LoVo (cell line): ENCODE measurements at places on chromosomes 1 and 21.

DNA sequence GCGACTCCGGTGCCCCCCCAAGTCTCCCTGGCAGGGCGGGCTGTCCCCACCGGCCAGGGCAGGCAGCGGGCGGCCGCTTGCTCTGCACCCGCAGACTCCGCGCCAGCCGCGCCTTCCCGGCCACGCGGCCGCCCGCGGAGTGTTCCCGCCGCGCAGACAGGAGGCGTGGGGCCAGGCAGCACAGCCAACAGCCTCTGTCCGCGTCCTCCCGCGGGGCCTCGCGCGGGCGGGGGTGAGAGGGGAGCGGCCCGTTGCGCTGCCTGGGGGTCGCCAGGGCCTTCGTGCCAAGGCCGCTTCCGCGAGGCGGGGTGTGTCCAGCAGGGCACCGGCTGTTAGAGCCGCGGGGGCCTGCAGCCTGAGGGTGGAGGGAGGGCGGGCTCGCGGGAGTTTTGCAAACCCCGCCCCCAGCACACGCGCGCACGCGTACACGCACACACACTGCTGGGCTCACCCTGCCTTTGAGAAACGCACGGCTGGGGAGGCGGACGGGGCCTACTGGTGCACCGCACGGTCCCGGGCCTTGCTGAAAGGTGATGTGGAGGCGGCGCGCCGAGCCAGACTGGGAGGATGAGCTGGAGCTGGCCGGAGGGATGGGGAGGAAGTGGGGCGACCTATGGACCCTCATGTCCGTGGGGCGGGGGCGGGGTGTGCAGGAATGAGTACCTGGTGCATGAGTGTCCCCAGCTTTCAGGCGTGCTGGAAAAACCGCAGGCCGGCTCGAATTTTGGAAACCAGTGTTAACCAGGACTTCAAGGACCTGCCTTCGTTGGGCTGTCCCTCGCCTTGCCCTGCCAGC lies 41.5 kb downstream of the KIAA1614 start:
- peak; percentile 68 for DNase-seq

- no peak for DNase-seq
Measured at GRCh38 chr1:165527251-165528007, 16.4 kb upstream of the LRRC52 start.

- no peak for DNase-seq
Measured at GRCh38 chr21:32437729-32438128, 25.2 kb downstream of the EVA1C start.

DNA sequence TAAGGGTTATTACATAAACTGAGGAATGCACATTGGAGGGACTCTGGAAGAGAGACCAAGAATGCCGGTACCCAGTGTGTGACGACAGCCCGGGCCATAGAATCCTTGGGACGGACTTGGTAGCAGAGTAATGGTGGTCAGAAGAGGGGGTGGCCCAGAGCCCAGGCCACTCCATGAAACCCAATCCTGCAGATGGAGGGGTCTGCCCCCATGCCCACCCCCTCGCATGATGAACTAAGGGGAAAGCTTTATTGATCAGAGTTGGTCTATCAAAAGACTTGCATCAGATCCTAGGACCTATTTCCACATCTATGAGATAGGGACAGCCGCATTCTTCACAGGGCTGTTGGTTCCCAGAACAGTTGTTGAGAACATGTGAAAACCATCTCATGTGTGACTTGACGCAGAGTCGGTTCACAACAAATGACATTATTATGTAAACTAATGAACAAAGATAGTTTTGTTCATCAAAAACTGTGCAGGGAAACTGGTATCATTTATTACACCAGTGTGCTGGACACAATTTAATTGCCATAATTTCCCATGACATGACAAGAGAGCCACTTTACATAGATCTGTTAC lies 21.5 kb upstream of the SDC3 start:
- no peak for DNase-seq

GRCh38 chr21:15860541-15860940 lies 130.8 kb downstream of the USP25 start:
- DNase-seq: no peak

- DNase-seq: no peak
Measured at GRCh38 chr1:59316497-59317128, 19.7 kb downstream of the FGGY start.

GRCh38 chr1:145927916-145928643 lies 796 bp upstream of the RBM8A start:
- DNase-seq: no peak

GRCh38 chr1:177589166-177589565 lies 380.7 kb downstream of the SEC16B start:
- DNase-seq: no peak

- DNase-seq: no peak
Measured at GRCh38 chr1:39129514-39129913, 75.0 kb upstream of the MACF1 start.

- no peak for DNase-seq
Measured at GRCh38 chr1:208272311-208272710, 28.1 kb upstream of the PLXNA2 start.

DNA sequence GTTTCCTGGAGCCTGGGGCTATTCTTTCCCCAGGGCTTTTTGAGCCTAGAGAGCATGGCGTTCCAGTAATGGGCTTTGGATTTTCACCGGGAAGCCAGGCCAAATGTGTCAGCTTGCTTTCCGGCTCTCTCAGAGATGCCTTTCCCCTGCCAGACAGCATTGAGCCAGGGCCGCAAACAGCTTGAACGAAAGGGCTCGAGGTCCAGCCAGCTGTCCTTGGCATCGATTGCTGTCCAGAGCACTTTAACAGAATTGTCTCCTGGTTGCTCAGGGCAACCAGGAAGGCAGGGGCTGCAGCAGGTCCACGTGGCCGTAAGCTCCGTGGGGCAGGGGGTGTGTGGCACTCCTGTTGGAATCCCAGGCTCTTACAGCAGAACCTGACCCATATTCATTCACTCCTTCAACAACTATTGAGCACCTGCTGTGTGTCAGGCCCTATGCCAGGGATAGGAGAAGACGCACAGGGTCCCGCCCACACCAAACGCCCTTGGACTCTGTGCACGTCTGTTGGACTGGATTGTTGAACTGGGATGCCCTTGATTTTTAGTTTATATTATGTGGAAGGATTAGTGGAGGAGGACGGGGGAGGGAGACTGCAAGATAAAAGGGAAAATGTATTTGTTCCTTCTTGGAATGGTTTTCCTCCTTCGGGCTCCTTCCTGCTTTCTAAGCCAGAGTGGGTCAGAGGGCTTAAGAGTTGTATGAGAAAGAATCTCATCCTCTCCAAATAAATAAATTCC lies 38.7 kb upstream of the EFHD2 start:
- no peak for DNase-seq

GRCh38 chr1:111470596-111470995 lies 3.2 kb upstream of the C1orf162 start:
- no peak for DNase-seq

GRCh38 chr1:8598783-8599182 lies 218.7 kb downstream of the RERE start:
- no peak for DNase-seq

- no peak for DNase-seq
Measured at GRCh38 chr1:167794043-167794442, 72.3 kb downstream of the MPZL1 start.

- DNase-seq: no peak
Measured at GRCh38 chr1:21664806-21665588, 4.2 kb downstream of the RAP1GAP start.

DNA sequence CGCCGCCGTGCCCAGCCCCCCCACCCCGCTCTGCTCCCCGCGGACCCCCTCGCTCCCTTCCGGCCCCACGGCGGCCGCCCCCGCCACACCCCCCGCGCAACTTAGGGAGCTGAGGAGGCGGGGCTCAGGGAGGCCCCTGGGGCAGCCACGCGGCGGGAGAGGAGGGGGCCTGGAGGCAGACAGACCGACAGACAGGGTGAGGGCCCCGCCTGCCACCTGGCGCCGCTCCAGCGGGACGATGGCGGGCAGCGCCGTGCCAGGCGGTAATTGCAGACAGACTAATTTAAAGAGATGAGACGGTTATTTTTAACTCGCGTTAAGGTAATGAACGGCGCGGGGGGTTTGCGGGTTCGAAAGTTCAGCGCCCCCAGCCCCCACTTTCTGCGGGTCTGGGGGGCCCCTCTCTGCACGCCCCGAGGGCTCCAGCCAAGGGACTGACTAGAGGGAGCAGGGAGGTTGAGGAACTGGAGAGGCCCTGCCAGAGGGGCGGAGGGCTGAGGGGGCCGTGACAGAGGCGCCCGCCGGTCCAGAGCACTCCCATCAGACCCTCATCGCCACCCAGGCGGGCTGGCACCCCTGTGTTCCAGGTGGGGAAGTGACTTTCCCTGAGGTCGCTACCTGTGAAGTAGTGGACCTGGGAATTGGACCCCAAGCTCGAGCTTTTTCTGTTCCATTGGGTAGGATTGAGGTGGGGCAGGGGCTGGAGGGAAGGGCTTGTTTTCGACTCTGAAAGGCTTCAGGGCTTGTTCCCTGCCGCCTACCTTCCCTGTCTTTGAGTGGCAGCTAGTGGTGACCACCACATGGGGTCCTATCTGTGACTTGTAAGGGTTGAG lies 5.4 kb downstream of the FOXO6 start:
- no peak for DNase-seq

- no peak for DNase-seq
Measured at GRCh38 chr1:113859478-113860175, 11.9 kb downstream of the PTPN22 start.

DNA sequence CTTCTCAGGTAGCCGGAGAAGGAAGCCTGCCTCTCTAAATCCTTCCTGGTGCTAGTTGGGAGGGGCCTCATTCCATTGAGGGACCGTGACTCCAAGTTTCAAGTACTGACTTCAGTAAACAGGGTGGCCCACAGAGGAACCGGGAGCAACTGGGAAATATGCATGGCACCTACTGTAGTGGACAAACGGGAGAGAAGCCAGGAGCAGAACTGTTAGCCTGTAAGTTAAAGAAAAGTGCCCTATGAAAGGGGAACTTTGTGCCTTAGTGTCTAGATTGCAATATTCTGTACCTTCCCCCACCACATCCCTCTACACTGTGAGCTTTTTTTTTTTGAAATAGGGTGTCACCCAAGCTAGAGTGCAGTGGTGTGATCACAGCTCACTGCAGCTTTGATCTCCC lies 33.2 kb upstream of the KANK4 start:
- DNase-seq: no peak

- DNase-seq: peak; percentile 76
Measured at GRCh38 chr1:223714849-223715603, 2.7 kb downstream of the CAPN2 start.

- DNase-seq: no peak
Measured at GRCh38 chr21:42032968-42033367, 22.8 kb upstream of the ZBTB21 start.

GRCh38 chr1:187262731-187263130 lies 434.0 kb downstream of the PLA2G4A start:
- no peak for DNase-seq

- DNase-seq: no peak
Measured at GRCh38 chr21:43921571-43921978, 56.6 kb downstream of the AGPAT3 start.

GRCh38 chr1:26278303-26278702 lies 1.6 kb upstream of the SH3BGRL3 start:
- DNase-seq: peak; percentile 81

GRCh38 chr1:59229138-59229537 lies 67.8 kb upstream of the FGGY start:
- DNase-seq: no peak

DNA sequence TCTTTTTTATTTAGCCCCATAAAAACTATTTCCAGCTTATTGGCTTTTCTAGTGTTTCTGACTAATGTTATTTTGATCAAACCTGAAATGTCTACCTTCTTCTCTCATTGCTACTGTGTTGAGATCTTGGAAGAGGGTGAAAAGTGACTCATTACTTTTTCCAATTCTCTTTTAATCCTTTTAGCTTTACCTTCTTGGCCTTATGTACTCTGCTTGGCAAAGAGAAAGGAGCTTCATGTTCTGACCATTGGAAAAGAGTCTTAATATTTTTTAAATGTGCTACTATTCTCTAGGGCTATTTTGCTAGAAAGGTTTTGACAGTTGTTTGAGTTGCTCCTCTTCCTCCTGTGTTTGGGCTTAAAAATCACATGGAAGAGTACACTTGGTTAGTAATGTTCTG lies 97.8 kb upstream of the CHODL start:
- no peak for DNase-seq

DNA sequence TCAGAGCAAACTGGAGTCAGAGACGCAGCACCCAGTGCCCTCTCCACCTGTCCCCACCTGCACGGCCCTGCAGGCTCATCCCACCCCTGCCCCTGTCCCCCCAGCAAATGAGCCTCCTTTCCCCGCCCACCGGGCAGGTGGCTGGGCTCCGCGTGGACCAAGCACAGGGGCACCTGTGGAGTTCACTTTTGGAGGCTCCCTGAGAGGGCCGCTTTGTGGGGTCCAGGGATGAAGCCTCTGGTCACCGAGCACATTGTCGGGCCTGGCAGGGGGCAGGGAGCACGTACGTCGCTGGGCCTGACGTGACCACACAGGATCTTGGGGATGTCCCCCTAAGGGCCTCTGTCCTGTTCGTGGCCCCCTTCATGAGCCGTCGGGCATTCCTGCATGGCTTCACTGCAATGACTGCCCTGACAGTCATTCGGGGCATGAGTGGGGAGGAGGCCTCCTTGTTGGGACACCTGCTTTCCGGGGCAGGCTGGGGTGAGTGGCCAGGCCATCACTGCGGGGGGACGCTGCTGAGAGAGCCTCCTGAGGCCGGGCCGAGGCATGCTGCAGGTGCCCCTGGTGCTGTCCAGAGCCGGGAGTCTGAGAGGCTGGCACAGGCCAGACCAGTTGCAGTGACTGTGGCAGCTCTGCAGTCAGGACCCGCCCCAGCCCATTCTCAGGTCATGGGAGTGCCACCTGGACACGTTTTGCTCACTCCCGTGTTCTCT lies 19.7 kb downstream of the SLX9 start:
- DNase-seq: no peak

- no peak for DNase-seq
Measured at GRCh38 chr1:108033550-108033951, 68.6 kb upstream of the VAV3 start.
